ENCODE measurements at places on chromosomes 3 and 15. TPM values are rescaled to one million over a fixed set of nuclear protein-coding genes. Genes with fewer than 3 reads are reported as not detected.

GRCh38 chr3:89038869-89039268 is 68.6 kb upstream of the EPHA3 start:
- DNase-seq = no peak

GRCh38 chr15:64619880-64620839 is 155.2 kb downstream of the RBPMS2 start:
- DNase-seq = no peak

DNA sequence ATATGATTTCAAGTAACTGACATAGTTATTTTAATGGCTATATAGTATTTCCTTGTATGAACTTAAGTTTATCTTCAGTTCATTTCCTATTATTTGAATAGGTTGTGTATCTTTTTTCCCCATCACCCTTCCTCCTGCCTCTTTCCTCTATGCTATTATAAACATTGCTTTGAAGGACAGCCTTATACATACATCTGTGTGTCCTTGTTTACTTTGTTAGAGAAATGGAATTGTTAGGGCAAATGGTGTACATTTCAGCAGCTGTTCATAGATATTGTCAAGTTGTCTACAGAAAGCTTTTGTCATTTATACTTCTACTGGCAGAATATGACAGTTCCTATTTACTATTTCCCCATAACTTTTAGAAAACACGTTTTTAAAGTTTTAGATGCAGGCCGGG is 18.4 kb downstream of the AKAP13 start:
- DNase-seq = no peak

GRCh38 chr3:169528289-169528688 is 135.2 kb downstream of the MECOM start:
- no peak for DNase-seq

ZNF860 gene
- total RNA-seq = 0.43 TPM

ATP13A5 gene
- total RNA-seq = not detected

DNA sequence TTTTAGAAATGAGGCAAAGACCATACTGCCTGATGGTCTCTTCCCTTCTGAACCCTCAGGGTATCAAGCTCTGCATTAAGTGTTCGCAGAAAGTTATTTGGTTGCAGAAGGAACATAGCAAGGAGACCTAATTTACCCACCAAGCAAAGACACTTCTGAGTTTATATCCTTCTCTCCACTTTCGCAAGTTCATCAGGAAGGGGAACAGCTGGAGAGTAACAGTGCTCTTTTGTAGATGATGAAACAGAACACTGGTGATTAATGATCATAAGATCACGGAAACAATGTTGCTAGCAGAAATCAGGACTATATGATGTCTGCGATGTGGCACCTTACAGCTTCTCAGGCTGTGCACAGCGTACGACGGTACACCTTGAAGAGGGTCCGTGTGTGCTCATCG is 62.1 kb downstream of the NCEH1 start:
- DNase-seq = no peak

- DNase-seq = no peak
These were observed 64.8 kb upstream of the LMCD1 start for GRCh38 chr3:8436661-8437287.

GRCh38 chr3:126996905-126997304 is 14.0 kb downstream of the PLXNA1 start:
- DNase-seq = no peak

- no peak for DNase-seq
These were observed 5.0 kb downstream of the CD47 start for GRCh38 chr3:108085810-108086350.

GRCh38 chr3:155948476-155948875 is 78.0 kb downstream of the GMPS start:
- no peak for DNase-seq

DNA sequence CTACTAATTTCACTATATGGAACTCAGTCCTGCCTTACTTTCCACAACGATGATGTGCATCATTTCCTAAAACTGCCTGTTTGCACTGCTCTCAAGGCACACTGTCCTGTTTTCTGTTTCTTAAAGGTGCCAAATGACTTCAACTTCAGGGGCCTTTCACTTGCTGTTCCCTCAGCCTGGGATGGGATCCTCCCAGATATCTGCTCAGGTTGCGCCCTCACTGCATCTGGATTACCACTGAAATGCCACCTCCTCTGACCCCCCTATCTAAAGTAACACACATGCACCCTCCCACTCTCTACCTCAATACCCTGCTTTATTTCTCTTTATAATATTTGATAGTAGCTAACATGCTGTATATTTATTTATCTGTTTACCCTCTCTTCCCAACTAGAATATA is 123.8 kb upstream of the CMC1 start:
- no peak for DNase-seq

GRCh38 chr15:33908406-33908805 is 59.9 kb upstream of the CHRM5 start:
- no peak for DNase-seq

GRCh38 chr3:114350271-114350670 is 56.4 kb downstream of the TIGIT start:
- no peak for DNase-seq

All from ascending aorta (tissue), 2 donors.